ENCODE measurements at places on chromosomes 1 and 21.

GRCh38 chr21:45531393-45532215 is 10.6 kb downstream of the SLC19A1 start:
- no peak for DNase-seq

DNA sequence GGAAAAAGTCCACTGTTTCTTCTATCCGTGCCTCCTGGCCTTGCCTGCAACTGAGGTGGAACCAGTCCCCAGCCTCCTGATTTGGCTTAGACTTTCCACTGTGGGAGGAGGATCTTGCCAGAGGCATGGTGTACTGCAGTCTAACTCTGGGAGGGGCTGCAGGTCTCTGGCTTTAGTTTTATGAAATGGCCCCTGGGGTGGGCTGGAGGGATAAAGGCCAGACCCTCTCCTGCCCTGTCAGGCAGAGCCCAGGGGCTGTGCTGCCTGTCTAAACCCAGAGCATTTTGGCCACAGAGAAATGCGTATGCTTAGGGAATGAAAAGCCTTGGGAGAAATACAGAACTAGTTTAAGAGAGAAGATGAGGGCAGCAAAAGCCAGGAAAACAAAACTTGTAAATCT is 73.0 kb downstream of the ABCA4 start:
- no peak for DNase-seq

DNA sequence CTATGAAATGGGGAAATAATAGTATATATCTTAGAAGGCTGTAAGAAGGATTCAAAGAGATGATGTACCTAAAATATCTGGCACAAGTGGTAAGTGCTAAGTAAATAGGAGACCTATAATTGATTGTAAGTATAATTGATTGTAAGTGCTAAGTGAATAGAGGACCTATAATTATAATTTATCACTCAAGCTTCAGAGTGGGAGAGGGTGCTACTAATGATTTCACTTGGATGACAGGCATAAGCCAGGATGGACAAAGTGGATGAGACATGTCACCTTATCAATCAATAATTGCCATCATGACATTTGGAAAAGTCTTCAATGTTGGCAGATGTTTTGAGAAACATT is 11.2 kb downstream of the RCAN1 start:
- DNase-seq, result no peak

DNA sequence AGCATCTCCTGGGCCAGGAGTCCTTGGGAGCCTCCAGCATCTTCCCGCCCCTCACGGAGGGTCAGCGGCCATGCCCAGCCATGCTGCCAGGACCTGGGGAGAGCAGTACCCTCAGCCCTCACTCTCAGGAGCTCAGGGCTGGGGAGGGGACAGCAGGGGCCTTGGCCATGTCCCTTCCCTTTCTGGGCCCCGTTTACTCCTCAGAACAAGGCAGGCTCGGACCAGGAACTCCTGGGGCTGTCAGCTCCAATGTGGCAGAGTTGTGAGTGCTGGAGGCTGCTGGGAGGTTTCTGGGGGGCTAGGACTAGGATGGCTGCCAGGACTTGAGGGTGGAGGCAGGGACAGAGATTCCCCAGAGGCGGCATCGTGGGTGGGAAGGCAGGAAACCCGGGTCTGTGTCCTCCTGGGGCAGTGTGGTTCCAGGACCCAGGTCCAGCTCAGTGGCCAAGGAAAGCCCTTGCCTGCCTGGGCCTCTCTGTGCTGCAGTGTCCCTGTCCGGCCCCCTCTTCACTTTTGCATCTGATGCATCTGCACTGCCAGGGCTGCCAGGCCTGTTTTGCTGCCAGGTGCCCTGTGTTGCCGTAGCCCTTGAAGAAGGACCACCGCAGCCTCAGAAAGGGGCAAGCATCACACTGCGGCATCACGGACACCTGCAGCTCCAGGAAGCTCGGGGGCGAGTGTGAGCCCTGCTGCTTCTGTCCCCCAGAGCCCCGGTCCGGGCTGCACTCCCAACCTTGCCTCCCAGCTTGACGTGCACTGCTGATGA is 223.9 kb downstream of the CAMTA1 start:
- no peak for DNase-seq

GRCh38 chr1:15609631-15610030 is 7.6 kb upstream of the DDI2 start:
- no peak for DNase-seq

DNA sequence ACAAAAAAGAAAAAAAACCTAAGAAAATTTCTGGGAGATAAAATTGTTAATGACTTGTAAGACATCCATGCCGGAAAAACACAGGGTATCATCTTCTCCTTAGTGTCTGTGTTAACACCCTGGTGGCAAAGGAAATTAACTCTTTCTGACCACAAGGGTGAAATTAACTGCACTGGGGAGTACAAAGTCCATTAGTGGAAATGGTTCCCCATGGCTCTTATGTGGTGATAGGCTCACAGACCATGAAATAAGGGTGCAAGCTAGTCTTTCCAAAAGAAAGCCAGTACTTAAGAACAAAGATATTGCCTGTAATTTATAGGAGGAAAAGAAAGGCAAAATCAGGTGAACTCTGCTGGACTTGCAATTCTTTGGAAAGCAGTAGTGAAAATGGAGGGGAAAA is 185.4 kb downstream of the LRRIQ3 start:
- no peak for DNase-seq
